ENCODE measurements at places on chromosomes 12 and 14. TPM values are rescaled to one million over a fixed set of nuclear protein-coding genes. Genes with fewer than 3 reads are reported as not detected.

Gene SLC24A4
- not detected for total RNA-seq

Gene NDRG2
- total RNA-seq = 1.7 TPM

Gene CLEC1B
- not detected for total RNA-seq

Gene GALNT4
- 7.9 TPM for total RNA-seq

Gene APOF
- total RNA-seq = not detected

All from placental pericyte (primary cell).